ENCODE measurements at places on chromosomes 7 and 10.
A peak's percentile ranks its signal among the peaks of the same experiment; 100 is the strongest.

DNA sequence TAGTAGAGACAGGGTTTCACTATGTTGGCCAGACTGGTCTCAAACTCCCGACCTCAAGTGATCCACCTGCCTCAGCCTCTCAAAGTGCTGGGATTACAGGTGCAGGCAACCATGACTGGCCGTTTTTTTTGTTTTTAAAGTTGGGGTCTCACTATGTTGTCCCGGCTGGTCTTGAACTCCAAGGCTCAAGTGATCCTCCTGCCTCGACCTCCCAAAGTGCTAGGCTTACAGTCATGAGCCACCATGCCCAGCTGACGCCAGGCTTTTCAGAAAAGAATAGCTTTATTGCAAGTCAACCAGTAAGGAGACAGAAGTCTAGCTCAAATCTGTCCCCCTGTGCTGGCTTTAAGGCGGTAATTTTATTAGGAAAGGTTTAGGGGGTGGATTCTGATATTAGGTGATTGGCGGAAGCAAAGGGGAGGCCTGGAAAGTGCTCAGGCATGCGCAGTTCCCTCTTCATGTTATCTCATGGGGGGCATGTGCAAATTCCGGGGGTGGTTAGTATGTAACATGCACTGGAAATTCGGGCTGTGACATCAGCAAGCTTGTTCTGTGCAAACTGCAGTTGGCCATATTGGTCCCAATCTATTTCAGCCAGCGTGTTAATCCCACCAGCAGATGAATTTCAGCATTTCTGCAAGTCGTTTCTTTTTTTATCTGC, 42.7 kb downstream of the LIMK1 start:
- no peak for DNase-seq

DNA sequence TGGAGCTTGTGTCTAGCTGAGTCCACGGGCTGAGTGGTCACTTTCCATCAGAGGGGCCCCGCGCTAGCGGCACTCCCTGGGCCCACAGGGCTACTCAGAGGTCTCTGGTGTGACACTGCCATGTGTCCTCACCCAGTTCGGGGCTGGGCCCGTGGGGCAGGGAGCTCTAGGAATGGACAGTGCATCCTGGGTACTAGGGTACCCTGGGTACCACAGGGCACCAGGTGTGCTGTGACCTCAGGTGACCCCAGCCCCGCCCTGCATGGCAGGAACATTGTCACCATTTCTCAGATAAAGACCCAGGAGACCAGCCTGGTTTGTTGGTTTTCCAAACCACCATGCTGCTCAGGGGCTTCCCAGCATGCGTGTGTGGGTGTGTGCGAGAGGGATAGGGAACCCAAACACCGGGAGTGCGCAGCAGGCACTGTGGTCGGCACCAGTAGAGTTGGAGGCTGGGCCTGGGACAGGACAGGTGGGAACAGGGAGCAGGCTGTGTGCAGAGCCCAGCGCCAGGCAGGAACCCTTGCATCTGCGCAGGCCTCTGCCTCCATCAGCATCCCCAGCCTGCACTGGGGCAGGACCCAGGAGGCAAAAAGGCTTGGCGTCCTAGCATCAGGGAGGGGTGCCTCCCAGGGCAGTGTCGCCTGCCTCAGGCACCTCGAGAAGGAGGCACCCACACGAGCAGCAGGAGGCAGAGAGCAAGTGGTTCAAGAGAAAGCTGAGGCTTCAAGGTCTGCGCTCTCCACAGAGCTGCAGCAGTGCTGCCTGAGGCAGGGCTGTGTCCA, 19.4 kb upstream of the CSGALNACT2 start:
- DNase-seq: no peak

DNA sequence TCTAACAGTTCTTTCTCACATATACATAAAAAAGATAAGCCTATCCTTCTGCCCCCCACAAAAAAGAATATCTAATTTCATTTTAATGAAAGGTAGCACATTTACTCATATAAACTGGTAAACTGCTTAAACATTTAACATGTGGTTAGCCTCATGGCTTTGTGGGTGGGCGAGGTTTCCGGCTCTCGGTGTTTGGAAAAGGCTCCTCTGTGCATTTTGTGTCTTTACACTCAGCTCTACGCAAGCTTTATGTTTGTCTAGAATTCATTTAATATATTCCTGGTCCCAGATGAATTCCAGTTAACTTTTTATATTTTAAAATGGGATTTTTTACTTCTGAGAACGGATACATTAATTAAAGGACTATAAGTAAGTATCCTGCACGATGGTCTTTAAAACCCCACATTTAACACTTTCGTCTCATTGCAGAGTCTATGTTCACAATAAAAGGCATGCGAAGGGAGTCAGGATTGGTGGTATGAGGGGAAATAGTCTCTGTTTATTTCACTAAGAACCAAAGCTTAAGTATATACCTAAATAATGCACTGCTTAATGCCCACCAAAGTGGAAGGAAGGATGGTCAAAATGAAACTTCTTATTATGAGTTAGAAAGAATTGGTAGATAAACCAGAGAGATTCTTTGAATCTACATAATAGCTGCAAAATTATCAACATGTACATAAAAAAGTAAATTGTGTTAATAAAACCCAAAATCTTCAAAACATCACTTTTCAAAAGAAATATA, 197.2 kb downstream of the CRPPA start:
- DNase-seq: no peak

GRCh38 chr7:8998762-8999161, 565.4 kb downstream of the NXPH1 start:
- no peak for DNase-seq

- DNase-seq: no peak
Measured at GRCh38 chr7:33726582-33726981, 178.8 kb upstream of the BMPER start.

- peak; percentile 50 for DNase-seq
Measured at GRCh38 chr7:124783271-124783670, 17.7 kb upstream of the GPR37 start.

DNA sequence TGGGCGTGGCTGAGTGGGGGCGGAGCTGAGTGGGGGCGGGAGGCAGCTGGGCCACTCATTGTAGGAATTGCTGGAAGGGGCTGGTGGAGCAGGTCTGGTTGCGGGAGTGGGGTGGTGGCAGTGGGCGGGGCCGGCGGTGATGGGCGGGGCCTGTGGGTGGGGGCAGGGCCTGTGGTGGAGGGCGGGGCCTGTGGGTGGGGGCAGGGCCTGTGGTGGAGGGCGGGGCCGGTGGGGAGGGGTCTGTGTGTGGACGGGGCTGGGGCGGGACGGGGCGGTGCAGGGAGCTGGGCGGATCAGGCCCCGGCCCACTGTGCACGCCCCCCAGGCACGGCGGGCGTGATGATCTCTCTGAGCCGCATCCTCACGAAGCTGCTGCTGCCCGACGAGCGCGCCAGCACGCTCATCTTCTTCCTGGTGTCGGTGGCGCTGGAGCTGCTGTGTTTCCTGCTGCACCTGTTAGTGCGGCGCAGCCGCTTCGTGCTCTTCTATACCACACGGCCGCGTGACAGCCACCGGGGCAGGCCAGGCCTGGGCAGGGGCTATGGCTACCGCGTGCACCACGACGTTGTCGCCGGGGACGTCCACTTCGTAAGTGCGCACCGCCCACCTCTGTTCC, 14.0 kb downstream of the SLC29A4 start:
- DNase-seq: no peak

DNA sequence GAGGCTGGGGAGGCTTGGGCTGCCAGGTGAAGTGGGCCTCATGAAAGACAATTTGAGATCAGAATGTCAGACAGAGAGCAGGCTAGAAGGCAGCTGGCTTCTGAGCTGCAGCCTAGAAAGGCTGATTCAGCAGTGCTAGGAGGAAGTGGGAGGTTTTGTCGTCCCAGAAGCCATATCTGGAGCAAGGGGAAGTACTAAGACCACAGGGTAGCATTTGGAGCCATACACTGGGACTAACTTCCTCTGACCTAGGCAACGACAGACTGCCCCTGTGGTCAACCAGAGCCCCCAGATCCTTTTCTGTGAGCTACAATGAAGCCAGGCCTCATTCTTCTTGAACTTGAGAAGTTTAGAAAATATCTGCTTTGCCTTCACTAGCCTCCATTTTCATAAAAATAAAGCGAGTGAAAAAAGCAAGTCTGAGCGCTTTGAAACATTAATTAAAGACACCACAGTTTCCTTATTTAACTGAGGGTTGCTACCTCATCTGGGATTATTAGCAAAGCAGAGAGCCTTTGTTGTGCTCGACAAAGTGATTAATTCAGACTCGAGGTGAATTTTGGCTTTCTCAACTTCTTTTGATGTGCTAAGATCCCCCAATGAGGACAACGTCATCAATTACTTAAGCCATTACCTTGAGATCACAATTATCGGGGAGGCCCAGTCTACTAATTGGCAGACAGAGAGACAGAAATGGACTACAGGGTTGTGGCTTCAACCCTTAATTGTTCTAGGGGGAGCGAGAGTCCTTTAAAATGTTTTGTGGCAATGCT, 26.6 kb downstream of the TBXAS1 start:
- DNase-seq: no peak

GRCh38 chr7:87330316-87330715, 15.1 kb upstream of the CROT start:
- DNase-seq: no peak

- no peak for DNase-seq
Measured at GRCh38 chr7:2269991-2270460, 28.0 kb downstream of the NUDT1 start.

GRCh38 chr7:7399707-7400106, 136.0 kb downstream of the COL28A1 start:
- no peak for DNase-seq

GRCh38 chr7:118061386-118061785, 122.6 kb upstream of the LSM8 start:
- no peak for DNase-seq

DNA sequence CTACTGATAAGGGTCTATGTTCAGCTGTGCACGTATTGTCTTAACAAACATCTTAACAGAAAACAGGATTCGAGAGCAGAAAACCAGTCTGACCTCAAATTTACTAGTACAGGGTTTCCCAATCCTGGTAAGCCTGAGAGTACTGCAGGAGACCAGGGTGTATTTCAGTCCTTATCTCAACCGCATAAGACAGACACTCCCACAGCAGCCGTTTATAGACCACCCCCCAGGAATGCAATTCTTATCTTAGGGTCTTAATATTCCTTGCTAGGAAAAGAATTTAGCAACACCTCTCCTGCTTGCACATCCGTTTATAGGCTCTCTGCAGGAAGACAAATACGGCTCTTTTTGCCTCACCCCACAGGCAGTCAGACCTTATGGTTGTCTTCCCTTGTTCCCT, 277.3 kb downstream of the SDK1 start:
- no peak for DNase-seq

DNA sequence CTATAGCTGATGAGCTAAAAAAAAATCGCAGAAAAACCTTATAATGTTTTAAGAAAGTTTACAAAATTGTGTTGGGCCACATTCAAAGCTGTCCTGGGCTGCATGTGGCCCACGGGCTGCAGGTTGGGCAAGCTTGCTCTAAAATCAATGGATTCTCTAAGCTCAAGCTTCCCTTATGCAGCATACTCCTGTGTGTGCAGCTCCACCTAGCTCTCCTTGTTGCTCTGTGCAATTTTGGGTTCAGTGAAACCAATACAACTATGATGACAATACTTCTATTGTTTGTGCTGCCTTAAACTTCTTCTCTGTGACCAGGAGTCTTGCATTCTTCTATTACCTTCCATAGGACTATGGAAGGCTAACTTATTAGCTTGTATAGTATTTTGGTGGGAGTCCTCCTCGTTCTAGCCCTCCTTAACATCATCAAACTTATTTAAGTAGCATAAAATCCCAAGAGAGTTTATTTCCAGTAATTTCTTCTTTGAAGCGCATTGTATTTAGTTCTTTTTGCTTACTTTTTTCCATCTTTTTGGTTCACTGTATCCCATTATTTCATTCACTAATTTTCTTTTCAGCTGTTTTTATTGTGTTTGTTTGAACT, 170.9 kb upstream of the SMIM30 start:
- DNase-seq: peak; percentile 33

DNA sequence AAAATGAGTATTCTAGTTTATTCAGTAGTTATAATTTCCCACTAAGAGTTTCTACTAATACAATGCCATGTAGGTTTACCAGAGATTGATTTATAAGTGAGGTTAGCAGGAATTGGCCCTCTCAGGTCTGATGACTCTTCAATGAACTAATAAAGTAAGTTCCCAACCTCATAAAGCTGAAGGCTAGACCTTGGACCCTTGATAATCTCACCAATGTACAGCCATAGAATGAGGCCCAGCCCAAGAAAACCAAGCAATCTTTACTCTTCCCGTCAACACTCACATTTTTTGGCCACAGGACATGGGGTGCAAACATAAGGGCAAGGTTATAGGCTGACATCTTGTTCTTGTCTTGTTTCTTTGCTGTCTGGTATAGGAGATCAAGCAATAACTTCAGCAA, 33.3 kb downstream of the ARHGAP19 start:
- no peak for DNase-seq

- DNase-seq: no peak
Measured at GRCh38 chr7:55561690-55562089, 10.6 kb downstream of the VOPP1 start.

GRCh38 chr7:29032146-29032545, 74.0 kb upstream of the TRIL start:
- no peak for DNase-seq

DNA sequence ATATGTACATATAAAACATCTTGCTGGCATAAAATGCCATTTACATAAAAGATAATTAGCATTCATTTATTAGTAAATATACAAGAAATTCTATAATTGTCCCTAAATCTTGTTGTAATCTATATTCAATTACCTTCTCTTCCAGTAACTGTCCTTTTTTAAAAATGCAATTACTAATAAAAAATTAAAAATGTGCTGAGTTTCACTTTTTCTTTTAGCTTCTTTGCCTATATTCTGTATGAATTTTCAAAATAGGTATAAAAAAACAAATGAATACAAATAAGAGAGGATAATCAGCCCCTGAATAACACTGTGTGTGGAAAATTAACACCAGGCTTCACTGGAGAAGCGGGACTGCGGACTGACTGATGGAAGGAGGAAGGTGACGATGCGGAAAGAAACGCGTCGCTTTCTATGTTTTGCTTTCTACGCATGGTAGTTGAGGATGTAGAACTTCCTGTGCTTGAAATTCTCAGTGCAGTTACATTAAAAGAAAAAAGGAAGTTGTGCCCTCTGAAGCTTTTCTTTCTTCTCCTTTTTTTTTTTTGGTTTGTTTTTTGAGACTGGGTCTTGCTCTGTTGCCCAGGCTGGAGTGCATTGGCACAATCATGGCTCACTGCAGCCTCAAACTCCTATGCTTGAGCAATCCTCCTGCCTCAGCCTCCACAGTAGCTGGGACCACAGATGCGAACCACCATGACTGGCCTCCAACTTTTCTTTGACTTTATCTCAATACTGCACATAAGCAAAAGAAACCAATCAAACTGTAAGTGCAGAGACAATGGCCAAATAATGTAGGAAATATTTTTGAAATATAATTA, 7.4 kb upstream of the ZMYND11 start:
- no peak for DNase-seq

GRCh38 chr10:68462536-68462935, 9.2 kb downstream of the DNA2 start:
- no peak for DNase-seq

All from RCC 7860 (cell line).